Aorta (tissue), 5 donors: ENCODE measurements at places on chromosomes 7 and 10. TPM values are rescaled to one million over a fixed set of nuclear protein-coding genes. Genes with fewer than 3 reads are reported as not detected.

- no peak for DNase-seq
Measured at GRCh38 chr10:101310529-101311184, 43.3 kb upstream of the BTRC start.

DNA sequence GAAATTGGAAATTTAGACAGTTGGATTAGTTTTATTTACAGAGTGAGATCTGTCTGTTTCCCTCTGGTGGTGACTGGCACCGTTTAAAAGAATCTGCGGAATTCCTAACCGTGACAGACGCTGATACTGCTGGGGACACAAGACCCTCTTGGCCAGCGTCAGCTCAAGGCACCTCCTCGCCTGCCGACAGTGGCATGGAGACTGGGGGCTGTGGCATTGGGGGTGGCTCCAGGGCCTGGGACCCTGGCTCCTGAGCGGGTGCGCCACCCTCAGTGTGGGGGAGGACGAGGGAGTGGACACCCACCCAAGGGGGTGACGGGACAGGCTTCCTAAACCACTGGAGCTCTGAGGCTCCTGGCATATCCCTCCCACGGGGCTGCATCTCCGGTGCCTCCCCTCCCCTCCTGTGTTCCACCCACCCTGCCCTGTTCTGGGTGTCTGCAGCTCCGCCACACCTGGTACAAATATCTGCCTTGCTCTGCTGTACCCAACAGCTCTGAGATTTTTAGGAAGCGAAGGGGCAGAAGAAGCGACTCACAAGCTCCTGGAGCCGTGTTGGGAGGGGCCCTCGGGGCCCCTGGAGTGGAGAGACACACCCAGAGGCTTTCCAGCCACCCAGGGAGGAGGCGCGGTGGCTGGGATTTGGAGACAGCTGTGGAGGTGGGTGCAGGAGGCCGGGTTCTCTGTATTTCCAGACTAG is 178.7 kb downstream of the DNAJB6 start:
- DNase-seq = no peak

- DNase-seq = no peak
Measured at GRCh38 chr10:123134915-123135414, 805 bp upstream of the HMX3 start.

- no peak for DNase-seq
Measured at GRCh38 chr10:33935350-33935749, 600.9 kb upstream of the NRP1 start.

- DNase-seq = no peak
Measured at GRCh38 chr7:112084520-112084971, 121.7 kb downstream of the DOCK4 start.

DNA sequence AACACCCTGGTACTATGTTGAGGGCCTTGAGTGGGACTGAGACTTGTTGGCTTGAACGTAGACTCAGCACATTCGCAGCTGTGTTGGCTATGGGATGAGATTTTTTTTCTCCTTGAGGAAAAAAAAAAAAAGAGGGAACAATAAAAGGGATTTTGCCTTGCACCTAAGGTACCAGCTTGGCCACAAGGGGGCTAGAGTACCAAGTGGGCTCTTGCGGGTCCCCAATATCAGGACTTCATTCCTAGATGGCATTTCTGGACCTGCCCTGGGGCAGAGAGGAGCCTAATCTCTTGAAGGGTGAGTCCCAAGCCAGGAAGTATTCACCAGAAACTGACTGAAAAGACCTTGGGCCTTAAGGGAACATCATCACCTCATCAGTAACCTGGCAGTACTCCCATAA is 1083.6 kb upstream of the PHF14 start:
- no peak for DNase-seq

DNA sequence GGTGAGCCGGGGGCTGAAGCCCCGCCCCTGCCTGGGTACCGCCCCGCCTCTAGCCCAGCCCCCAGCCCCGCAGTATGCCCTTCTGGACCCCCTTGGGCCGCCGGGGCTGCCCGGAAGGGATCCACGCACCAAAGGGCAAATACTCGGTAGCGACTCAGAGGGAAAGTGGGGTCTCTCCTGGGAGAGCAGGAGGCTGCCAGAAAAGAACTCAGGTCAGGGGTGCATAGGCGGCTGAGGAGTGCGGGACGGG is 796 bp downstream of the FBXL15 start:
- no peak for DNase-seq

- DNase-seq = no peak
Measured at GRCh38 chr10:131532291-131532690, 220.8 kb upstream of the TCERG1L start.

The UPK3B gene
- 1.3 TPM for polyA plus RNA-seq

The FAM131B gene
- 0.41 TPM for polyA plus RNA-seq

The LBX1 gene
- polyA plus RNA-seq = not detected

The NOC3L gene
- 4.4 TPM for polyA plus RNA-seq

The HOXA1 gene
- polyA plus RNA-seq = 0.59 TPM
